GM12878 (cell line): ENCODE measurements at places on chromosomes 5 and 9.

DNA sequence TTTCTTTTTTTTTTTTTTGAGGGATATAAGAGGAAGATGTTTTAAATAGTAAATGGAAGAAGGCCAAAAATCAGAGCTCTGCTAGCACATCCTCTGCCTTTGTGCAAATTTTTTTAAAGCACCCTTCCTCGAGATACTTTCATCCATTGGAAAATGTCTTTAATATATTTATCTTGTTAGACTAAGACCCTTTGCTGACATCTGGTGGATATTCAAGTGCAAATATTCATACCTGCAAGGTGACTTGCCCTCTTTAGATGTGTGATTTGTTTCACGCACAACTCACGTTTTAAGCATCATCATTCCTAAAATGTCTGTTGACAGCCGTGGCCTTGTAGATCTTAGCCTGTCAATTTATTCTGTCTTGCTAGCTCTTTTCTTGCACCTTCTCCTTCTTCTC, 258.5 kb downstream of the AGTPBP1 start:
- DNase-seq, result no peak

GRCh38 chr9:92754091-92754745, 10.4 kb downstream of the BICD2 start:
- DNase-seq, result no peak

DNA sequence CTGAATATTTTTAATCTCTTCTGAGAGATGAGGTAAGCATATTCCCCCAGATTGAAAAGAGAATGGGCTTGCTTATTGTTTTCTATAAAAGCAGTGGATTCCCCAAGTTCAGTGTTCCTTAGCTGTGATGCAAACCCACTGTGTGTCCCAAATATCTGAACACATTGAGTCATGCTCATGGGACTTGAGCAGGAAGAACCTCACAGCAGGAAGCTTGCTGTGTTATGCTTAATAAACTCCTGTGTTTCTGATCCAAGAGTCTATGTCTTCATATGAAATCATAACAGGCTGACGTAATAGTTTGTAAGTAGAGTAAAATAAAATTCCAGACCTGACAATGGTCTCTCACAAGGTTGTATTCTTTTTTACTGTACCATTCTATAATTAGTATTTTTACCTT, 24.8 kb upstream of the LOX start:
- DNase-seq, result no peak

GRCh38 chr5:6805841-6806240, 92.6 kb downstream of the TENT4A start:
- DNase-seq, result no peak

- DNase-seq, result no peak
Measured at GRCh38 chr5:124289130-124289529, 457.3 kb downstream of the ZNF608 start.

- no peak for DNase-seq
Measured at GRCh38 chr9:14554886-14555285, 138.3 kb downstream of the ZDHHC21 start.

- DNase-seq, result no peak
Measured at GRCh38 chr5:82984786-82985735, 92.1 kb downstream of the TMEM167A start.

GRCh38 chr5:161306351-161306995, 240.1 kb downstream of the GABRB2 start:
- no peak for DNase-seq

- no peak for DNase-seq
Measured at GRCh38 chr5:124630767-124631704, 115.4 kb downstream of the ZNF608 start.
